ENCODE measurements at places on chromosomes 11 and 22. TPM values are rescaled to one million over a fixed set of nuclear protein-coding genes. Genes with fewer than 3 reads are reported as not detected.
A peak's percentile ranks its signal among the peaks of the same experiment; 100 is the strongest.

GRCh38 chr11:75797116-75797515 is 17.9 kb upstream of the UVRAG start:
- no peak for DNase-seq
- H3K27me3 ChIP-seq: no peaks in the 10 kb centered on the region
- H3K36me3 ChIP-seq: no peaks in the 10 kb centered on the region
- no peaks in the 10 kb centered on the region for H3K4me1 ChIP-seq
- H3K27ac ChIP-seq: no peak overlapping the region

GRCh38 chr11:62755086-62755615 is 1.2 kb upstream of the ZBTB3 start:
- H3K27ac ChIP-seq: no peak overlapping the region
- H3K4me1 ChIP-seq: peaks cover 5% of the 10 kb centered on the region
- DNase-seq: no peak
- H3K36me3 ChIP-seq: no peaks in the 10 kb centered on the region
- no peaks in the 10 kb centered on the region for H3K27me3 ChIP-seq
- no peak overlapping the region for H3K4me3 ChIP-seq

DNA sequence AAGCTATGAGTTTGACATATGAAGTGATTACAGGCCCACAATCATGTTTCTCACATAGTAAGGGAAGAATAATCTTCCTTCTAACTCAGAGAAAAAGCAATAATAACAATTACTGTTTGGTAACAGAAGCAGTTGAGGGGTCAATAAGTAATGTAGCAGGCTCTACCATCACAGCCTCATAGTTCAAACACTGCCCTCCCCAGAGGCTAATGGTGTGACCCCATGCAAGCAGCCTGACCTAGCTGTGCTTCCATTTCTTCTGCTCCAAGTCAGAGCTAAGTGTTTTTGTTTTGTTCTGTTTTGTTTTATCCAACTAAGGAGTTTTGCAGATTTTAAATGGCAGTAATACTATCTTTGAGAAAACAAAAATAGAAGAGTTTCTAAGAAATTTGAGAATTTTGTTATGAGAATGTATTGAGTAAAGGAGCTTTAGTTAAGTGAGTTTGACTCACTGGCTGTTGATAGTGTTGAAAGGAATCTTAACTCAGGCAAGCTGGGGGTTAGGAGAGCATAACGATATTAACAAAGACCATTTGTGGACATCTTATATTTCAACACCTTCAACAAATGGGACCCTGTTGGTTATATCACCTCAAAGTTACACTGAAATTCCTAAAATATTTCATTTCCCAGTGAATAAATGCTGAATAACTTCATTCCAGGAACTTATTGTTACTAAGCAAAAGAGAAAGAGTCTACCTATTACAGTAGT is 48.5 kb downstream of the GUCY1A2 start:
- no peak overlapping the region for H3K4me3 ChIP-seq
- DNase-seq: no peak
- peaks cover 10% of the 10 kb centered on the region for H3K4me1 ChIP-seq
- H3K27ac ChIP-seq: no peak overlapping the region
- H3K36me3 ChIP-seq: no peaks in the 10 kb centered on the region
- H3K27me3 ChIP-seq: no peaks in the 10 kb centered on the region

DNA sequence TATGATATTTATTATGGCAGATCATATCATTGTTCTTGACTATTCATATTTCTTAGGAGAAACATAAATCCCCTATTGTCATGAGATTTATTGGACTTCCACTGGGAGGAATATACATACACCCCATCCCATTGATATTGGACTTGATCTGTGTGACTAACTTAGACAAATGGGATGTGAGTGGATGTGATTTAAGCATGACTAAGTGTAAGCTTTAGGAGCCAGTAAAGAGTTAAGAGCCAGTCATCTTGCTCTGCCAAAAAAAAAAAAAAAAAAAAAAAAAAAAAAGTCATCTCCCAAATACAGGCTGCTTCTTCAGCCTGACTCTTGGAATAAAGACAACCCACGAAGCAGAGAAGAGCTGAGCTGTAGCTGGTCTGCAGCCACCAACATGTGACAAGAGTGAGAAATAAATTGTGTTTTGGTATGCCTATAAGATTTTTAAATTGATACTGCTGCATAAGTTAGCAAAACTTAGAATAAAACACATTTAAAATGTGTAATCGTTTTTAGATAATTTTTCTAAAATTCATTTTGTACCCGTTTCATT is 595.0 kb upstream of the LRRC4C start:
- no peak overlapping the region for H3K4me3 ChIP-seq
- no peaks in the 10 kb centered on the region for H3K36me3 ChIP-seq
- no peak overlapping the region for H3K27ac ChIP-seq
- DNase-seq: no peak
- no peaks in the 10 kb centered on the region for H3K27me3 ChIP-seq

- H3K4me3 ChIP-seq: peak overlapping the region; percentile 12
- H3K27ac ChIP-seq: peak overlapping the region; percentile 75
- peaks cover 5% of the 10 kb centered on the region for H3K4me1 ChIP-seq
Observed at GRCh38 chr11:117300283-117300663, 9.1 kb downstream of the BACE1-AS start.

Gene MUC5B
- total RNA-seq: 1.2 TPM
